ENCODE measurements at places on chromosomes 6 and 20.

GRCh38 chr6:89361171-89361570 is 8.6 kb upstream of the UBE2J1 start:
- DNase-seq, result no peak

DNA sequence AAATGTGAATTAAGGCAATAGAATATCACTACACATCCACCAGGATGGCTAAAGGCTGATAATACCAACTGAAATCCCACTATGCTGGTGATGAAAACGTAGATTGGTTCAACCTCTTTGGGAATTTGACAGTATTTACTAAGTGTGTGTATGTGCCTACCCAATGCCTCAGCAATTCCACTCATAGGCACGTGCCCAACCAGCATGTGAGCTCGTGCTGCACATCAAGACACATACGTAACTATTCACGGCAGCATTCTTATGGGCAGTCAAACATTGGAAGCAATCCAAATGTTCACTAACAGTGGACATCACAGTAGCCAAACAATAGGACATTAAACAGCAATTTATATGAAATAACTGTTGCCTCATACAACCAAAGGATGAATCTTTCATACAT is 15.7 kb upstream of the AFDN start:
- DNase-seq, result no peak

DNA sequence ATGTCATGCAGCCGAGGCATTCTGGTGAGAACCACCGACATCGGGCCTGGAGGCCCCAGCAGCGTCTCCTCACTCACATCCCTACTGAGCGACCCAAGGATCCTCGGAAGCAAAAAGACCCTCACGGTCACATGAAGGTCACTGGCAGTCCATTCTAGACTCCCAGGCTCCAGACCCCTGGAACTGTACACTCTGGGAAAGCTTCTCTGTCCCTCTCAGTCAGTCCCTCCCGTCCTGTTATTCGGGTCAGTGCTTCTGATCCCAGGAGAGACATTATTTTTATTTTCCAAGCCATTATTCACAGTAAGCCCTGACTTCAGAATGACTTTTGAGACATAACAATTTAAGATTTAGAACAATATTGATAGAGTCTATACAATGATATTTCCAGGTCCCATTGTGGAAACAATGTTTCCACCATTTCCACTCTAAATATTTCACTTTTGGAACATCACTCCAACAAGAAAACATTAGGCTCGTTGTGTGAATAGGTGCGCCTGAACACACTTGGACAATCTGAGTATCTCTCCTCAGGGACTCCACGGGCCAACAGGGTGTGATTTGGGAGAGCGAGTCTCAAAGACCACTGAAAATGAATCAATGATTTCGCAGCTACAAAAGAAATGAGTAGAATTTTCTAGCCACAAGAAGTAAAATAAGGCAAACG is 199.7 kb downstream of the SOD2 start:
- no peak for DNase-seq

- no peak for DNase-seq
Observed at GRCh38 chr20:12699374-12700228, 309.2 kb upstream of the SPTLC3 start.

DNA sequence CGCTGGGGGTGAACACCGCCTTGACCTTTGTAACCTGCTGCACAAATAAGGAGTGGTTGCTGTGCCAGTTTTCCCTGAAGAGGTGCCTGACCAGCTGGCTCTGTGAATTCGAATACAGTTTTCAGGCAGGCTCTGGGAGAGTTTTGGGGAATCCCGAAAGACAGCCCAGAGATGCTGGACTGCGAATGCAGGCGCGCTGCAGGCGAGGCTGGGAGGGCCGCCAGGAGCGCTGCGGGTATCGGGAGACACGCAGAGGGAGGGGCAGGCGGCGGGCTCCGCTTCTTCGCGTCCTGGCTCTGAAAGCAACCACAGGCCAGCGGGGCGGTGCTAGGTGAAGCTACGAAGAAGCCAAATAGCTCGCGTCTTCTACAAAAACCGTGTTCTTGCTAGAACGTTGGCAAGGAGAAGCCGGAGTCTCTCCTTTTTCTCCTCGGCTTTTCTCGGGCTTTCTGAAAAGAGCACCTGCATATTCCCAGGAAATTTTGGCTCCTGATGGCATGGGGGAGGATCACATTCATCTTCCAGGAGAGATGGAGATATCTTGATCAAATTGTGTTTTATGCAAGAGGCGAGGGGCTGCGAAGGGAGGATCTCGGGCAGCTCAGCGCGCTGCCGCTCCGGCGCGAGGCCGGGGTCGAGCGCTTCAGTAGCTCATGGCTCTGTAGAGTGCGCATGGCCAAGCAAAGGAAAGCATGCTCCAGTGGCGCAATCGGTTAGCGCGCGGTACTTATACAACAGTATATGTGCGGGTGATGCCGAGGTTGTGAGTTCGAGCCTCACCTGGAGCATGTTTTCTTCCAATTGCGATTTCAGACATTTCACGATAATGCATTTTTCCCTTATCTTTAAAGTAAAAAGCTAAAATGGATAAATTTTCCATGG is 158.1 kb upstream of the ZNF184 start:
- peak; percentile 82 for DNase-seq

GRCh38 chr6:2765896-2766766 is 938 bp downstream of the WRNIP1 start:
- DNase-seq, result peak; percentile 64

GRCh38 chr6:39770446-39770845 is 21.7 kb upstream of the DAAM2 start:
- DNase-seq, result no peak

DNA sequence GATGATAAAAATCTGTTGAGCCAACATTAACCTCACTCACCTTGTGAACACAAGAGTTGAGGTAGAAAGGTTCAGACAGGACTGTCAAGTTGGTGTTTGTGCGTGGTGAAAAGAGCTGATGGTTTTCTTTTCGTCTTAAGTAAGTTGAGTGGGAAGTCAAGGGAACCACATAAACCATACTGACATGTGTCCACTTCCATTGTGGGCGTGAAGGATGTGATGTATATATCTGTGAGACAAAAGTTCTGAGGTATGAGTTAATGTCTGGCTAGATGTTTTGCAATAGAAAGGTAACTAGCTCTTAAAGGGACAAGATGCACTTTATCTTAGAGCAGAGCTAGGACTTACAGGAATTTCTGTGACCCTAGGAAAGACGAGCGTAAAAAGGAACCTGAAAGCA is 1272.1 kb upstream of the ADGRB3 start:
- DNase-seq, result no peak

GRCh38 chr6:66662721-66663507 is 955.9 kb upstream of the EYS start:
- DNase-seq, result no peak

- no peak for DNase-seq
Observed at GRCh38 chr20:38158701-38159351, 6.2 kb downstream of the TGM2 start.

DNA sequence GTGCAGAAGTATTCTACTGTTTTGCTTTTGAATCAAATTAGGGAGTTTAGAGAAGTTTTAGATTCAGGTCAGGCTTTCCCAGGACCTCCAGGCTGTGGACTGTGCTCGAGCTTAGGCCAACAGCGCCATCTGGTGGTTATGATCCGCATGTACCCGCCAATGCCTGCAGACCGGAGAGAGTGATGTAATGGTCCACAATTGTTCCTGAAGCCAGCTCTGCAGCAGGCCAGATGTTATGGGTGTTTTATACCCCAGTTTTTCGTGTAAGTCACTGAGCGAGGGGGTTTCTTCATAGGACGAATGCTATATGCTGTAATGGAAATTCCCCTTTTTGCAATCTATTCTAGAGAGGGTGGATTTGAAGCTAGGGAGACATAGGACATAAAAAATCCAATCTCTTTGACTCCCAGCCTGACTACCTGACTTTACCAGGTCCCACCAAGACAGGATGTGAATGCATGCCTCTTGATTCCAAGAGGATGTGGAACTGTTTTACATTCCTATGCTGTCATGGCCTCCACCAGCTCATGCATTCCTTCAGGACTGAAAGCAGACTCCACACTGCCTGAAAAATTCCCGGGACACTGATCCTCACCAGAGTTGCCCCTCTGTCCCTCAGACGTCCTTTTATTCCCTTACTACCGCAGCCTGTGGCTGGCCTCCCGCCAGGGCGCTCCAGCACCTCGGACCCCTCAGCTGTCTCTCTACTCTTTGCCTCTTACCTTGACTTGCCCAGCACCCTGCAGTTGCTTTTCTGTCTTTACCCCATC is 41.2 kb upstream of the LY86 start:
- DNase-seq, result peak; percentile 93

DNA sequence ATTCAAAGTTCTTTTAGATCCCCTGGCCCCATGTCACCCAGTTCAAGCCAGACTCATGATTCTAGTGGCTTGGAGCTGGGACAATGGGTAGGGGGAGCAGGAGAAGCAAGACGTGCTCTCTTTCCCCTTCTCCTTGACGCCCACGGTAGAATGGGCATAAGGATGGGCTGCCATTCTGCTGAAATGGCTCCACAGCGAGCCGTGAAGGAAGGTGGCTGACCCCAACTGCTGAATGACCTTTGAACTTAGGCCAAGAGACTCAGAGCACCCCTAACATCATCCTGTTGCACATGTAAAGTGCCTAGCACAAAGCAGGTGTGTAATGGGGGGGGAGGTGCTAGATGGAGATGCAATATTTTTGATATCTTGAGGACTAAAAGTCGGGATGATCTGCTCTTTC is 15.8 kb upstream of the PTPN1 start:
- DNase-seq, result no peak

- no peak for DNase-seq
Observed at GRCh38 chr20:36880741-36881250, 4.9 kb downstream of the TLDC2 start.

GRCh38 chr20:39812116-39812515 is 850.0 kb downstream of the DHX35 start:
- DNase-seq, result no peak

DNA sequence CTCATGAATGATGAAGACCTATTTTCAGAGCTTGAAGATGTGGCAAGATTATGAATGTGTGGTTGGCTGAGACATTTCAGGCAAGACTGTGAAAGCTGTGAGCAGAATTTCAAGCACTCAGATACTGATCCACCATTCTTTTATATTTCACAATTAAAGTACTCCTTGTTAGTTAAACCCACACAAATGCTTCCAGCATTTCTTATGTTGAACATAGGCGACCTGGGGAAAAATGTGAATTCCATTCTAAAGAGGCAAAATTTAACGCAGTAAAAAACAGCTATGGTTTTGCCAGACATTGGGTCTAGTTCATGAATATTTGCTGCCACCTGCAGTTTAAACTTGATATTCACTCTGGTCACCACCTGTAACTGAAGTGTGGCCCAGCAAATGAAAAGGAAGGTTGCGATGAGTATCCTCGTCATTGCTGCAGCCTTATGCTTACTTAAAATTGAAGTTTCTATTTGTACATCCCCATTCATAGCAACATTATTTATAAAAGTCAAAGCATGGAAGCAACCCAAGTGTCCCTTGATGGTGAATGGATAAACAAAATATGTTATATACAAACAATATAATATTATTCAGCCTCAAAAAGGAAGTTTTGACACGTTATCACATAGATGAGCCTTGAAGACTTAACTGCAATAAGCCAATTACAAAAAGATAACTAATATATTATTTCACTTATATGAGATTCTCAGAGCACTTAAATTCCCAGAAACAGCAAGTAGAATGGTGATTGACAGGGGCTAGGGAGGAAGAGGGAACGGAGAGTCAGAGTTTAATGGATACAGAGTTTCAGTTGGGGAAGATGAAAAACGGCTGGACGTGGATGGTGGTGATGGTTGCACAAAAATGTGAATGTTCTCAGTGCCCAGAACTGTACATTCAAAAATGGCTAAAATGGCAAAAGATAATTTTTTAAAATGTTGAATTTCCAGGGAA is 32.4 kb upstream of the FAM184A start:
- peak; percentile 65 for DNase-seq

- no peak for DNase-seq
Observed at GRCh38 chr6:44117397-44118128, 9.7 kb downstream of the MRPL14 start.

DNA sequence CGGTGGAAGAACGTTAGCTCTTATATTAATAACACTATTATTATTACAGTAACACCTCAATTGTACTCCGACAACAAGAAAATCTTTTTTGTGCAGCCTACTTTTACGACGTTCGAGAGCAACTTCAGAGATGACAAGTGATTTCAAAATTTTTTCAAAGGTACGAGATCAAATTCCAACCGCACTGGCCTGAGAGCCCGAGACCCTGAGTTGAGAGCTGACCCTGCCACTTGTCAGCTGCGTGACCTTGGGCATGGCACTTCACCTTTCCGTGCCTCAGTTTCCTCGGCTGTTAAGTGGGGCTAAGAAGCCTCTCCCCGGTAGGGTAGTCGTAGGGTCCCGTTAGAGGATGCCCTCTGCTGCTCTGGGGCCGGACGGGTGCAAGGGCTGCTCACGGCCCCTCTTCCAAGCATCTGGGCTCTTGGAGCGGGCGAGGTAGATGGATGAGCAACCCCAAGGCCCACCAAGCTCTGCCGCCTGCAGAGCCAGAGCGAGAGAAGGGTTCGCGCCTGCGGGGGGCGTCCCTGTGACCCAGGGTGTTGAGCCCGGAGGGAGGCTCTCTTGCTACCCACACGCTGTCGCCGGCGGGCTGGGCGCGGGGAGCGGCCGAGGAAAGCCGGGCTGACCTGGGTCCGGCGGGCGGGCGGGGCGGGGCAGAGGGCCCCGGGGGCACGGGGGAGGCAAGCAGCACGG is 510 bp downstream of the NDRG3 start:
- no peak for DNase-seq

DNA sequence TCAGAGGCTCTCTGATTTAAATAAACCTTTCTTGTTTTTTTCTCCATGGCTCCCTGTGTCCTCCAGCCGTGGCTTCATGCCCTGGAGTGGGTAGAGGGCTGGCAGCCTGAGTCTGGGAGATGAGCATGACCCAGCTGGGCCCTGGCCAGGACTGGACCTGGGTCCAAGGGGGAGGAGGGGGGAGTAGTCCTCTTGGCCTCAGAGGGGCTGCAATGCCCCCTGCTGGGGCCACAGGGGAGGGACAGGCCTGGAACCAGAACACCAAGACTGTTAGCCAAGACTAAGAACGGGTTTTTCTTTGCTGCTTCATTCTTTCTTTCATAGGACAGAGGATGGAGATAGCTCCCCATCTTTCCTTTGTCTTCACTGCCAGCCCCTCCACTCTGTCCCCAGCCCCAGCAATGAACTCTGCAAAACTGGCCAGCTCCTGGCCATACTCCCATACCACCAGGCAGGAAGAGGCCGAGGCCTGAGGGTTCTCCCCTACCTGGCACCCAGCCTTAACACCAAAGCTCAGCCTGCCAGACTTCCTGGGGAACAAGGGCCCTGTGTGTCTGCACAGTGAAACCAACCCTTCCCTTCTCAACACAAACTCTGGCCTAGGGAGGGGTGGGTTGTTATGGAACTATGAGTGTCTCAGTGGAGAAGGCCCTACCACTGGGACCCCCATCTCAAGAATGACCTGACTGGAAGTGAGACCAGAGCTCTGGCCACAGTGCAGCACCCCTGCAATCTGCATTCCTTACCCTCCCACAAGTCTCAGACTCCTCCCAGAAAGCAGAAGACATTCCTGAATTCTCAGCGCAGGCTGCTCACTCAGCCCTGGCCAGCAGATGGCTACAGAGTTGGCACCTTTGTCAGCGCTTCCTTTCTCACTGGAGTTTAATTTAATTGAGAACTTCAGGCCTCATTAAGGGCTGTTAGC is 11.0 kb downstream of the SLC29A1 start:
- peak; percentile 49 for DNase-seq

- DNase-seq, result no peak
Observed at GRCh38 chr20:46257887-46258286, 50.4 kb downstream of the CDH22 start.

Measured in GM12865 (cell line).